ENCODE measurements at places on chromosomes 4 and X. TPM values are rescaled to one million over a fixed set of nuclear protein-coding genes. Genes with fewer than 3 reads are reported as not detected.

The SNCA gene
- total RNA-seq: 34.8 TPM

The TLR10 gene
- total RNA-seq: not detected

The GSX2 gene
- total RNA-seq: not detected

The ADGRG4 gene
- not detected for total RNA-seq

The FAM193A gene
- 31.3 TPM for total RNA-seq

The HTRA3 gene
- total RNA-seq: not detected
